ENCODE measurements at places on chromosomes 7 and 10.
A peak's percentile ranks its signal among the peaks of the same experiment; 100 is the strongest.

GRCh38 chr7:34453150-34453549 is 204.9 kb upstream of the NPSR1 start:
- no peak for DNase-seq

- DNase-seq, result no peak
Measured at GRCh38 chr7:4268040-4268965, 413.8 kb upstream of the FOXK1 start.

GRCh38 chr7:150429699-150430098 is 20.7 kb upstream of the GIMAP8 start:
- DNase-seq, result no peak

DNA sequence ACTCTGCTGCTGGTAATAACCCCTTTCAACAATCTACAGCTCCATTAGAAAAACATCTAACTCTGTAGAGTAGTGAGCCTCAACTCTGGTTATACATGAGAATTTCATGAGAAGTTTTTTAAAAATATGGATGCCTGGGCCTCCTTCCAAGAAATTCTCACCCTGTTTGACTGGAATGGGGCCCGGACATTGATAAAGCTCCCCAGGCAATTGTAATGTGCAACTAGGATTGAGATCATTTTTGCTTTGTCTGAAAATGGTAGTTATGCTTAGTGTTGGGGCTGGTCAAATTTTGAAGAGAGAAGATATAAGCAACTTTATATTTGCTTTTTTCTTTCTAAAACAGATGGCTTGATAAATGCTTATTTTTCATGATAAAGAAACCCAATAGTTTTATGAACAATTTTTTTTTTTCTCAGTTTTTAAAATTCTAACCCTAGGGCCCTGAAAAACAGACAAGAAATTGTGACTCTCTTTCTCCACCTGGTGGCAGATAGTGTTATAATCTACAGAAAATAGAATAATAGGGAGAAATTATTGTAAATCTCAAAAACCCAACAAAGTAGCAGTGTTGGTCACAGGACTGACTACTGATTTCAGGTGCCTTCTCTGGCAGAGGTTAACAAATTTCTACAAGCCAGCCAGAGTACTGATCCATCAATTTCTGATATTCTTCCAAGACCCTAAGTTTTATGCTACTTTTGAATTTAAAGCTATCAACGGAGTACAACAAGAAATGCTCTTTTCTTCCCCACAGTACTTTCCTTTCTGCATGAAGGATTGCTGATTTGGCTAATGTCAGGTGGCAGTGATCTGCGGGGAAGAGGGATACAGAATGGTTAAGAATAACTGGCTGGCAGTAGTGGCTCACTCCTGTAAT is 174.8 kb downstream of the DKK1 start:
- peak; percentile 15 for DNase-seq
